ENCODE measurements at places on chromosomes 11 and 22.

- no peak for DNase-seq
Measured at GRCh38 chr11:63761931-63762653, 6.5 kb downstream of the ZFTA start.

GRCh38 chr22:40107851-40108378 lies 69.8 kb upstream of the TNRC6B start:
- DNase-seq = peak; percentile 44

GRCh38 chr11:12829540-12830314 lies 155.5 kb downstream of the TEAD1 start:
- no peak for DNase-seq

GRCh38 chr22:30823015-30823370 lies 128.3 kb downstream of the OSBP2 start:
- DNase-seq = peak; percentile 23

GRCh38 chr11:46281371-46281831 lies 3.9 kb downstream of the CREB3L1 start:
- DNase-seq = no peak

DNA sequence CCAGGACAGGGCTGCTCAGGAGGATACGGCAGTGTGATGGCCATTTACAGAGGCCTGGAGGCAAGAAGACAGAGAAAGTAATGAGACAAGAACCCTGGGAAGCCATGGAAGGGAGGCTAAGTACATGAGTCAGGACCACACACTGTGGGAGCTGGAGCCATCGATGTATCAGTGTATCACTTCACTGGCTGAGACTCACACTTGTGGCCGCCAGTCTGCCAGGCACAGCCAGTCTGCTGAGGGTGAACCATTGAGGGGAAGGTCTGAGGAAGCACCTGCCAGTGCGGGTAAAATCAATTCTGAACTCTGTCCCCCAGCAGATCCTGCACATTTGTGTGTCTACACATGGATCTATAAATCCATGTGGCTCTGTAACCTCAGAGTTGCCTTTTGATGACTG lies 195.6 kb downstream of the GRIK4 start:
- DNase-seq = no peak

DNA sequence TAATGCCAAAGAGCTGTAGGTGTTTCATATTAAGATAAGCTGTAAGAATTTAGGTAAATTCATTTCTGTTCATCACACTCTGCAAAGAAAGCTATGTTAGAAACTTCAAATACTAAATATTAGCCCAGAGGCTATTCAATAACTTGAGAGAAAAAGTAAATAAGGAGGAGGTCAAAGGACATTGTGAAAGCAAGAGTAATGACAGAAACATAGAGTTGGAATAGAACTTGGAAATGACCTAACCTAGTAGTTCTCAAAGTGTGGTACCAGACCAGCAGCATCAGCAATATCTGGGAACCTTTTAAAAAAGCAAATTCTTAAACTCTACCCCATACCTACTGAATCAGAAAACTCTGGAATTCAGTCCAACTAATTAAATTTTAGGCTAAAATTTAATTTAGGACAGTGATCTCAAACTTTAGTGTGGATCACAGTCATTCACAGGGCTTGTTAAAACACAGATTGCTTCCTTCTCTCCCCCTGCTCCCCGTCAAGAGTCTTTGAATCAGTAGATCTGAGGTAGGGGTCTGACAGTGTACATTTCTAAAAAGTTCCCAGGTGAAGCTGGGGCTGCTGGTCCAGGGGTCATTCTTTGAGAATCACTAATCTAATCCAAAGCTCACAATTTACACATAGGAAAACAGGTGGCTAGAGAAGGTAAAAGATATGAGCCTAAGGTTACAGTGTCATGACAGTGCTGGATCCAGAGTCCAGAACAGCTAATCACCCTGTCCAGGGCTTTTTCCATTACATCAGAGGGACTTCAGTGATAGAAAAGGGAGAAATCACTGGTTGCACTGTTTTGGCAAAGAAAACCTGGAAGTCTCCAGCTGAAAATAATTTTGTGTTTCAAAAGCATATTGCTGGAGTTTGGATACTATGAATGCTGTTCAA lies 241.1 kb downstream of the SOX6 start:
- DNase-seq = no peak

DNA sequence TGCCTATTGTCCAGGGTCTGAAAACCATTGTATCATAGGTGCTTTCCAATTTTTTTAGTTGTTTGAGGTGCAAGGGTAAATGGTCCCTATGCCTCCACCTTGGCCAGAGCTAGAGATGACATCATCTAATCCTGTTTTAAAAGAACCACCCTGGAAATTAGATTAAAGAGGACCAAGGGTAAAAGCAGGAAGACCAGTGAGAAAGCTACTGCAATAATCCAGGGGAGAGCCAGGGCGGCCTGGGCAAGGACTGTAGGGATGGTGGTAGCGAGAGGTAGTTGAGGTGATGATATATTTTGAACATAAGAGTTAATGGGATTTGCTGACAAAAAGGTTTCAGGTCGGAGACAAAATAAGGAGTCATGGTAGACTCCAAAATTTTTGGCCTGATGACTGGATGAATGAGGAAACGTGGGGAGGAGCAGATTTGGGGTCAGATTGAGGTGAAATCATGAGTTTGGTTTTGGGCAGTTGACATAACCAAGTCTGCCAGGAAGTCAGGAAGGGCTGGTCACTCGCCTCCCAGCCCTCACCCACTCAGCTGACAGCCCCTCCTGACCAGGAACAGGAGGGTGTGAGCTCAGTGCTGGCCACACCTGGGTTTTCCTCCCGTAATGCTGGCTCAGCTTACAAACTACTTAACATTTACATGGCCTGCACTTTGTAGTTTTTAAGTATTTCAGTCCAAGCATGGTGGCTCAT lies 23.0 kb downstream of the SCN4B start:
- no peak for DNase-seq

- DNase-seq = no peak
Measured at GRCh38 chr11:11095831-11096723, 238.2 kb upstream of the ZBED5 start.

DNA sequence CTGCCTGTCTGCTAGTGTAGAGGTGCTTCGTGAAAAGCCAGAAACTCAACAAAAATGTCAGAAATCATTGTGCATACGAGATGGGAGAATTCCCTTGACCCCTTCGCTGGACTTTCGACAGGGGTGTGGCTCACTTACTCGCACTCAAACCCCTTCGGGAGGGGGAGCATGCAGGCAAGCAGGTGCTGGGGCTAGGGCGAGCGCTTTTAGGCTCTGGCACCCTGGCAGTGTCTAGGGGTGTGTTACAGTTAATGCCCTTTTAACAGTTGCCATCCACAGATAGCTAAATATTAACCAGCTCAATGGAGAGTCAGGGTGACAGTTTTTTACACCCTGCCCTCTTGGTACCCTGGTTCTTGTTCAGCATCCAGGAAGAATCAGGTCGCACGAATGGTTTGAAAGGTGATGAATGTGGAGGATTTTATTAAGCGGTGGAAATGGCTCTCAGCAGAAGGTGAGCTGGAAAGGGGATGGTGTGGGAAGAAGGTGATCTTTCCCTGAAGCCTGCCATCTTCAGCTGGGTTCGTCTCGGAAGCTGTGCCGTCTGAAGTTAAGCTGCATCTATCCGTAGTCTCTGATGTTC lies 59.6 kb upstream of the SHANK2 start:
- DNase-seq = no peak

DNA sequence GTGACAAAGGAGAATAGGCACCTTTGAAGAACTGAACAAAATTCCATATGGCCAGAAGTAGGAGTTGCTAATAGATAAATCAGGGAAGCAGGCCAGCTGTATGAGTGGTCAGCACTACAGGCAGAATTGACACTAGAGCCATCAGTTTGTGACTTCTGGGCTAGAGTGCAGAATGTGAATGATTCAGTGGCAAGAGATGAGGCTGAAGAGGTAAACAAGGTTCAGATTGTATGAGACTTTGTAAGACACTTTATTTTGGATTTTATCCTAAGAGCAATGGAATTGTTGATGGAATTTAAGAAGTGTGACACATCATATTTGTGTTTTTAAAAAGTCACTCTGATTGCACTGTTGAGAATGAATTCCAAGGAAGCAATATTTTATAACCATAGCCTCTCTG lies 12.9 kb downstream of the BIRC3 start:
- DNase-seq = no peak

GRCh38 chr11:126189109-126189929 lies 22.1 kb downstream of the RPUSD4 start:
- no peak for DNase-seq

GRCh38 chr22:40768206-40768605 lies 50.9 kb downstream of the SLC25A17 start:
- no peak for DNase-seq

DNA sequence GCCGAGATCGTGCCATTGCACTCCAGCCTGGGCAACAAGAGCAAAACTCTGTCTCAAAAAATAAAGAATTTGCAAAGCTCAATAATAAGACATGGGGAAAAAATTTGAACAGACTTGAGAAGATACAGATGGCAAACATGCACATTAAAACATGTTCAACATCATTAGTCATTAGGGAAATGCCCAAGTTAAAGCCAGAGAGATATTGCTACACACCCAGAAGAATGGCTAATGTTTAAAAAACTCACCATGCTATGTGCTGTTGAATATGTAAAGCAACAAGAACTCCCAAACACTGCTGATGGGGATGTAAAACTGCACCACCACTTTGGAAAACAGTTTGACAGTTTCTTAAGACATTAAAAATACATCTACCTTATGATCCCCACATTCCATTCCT lies 12.6 kb downstream of the LRRC75B start:
- no peak for DNase-seq

- DNase-seq = no peak
Measured at GRCh38 chr11:88424881-88425280, 87.3 kb upstream of the CTSC start.

DNA sequence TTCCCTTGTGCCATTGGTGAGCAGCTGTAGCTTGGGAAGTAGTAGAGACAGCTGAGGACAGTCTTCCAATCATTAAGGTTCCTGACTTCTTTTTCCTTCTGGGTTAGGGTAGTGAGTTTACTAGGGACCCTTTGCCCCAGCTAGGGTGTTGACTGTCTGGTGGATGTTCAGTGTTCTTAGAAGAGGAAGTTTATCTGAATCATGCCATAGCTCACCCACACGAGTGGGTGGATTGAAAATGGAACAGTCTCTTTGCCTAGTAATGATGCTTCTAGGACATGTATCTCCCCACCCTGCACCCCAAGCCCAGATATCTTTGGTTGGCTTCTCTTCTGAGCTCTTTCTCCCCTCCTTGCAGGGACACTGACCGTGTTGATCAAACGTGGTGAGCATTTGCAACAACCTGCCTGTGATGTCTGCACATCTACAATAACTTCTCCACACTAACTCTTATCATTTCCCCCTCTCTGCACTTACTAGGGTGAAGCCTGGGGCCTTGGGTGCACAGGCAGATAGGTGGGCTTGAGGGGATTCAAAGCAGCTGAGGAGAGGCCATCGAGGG lies 57.1 kb upstream of the HORMAD2 start:
- peak; percentile 20 for DNase-seq
